NK-92 treated with Interleukin-12 subunit alpha and Interleukin-12 subunit beta, amount 100 ng/mL, for 24 hours (cell line): ENCODE measurements at places on chromosomes 11 and 22.

DNA sequence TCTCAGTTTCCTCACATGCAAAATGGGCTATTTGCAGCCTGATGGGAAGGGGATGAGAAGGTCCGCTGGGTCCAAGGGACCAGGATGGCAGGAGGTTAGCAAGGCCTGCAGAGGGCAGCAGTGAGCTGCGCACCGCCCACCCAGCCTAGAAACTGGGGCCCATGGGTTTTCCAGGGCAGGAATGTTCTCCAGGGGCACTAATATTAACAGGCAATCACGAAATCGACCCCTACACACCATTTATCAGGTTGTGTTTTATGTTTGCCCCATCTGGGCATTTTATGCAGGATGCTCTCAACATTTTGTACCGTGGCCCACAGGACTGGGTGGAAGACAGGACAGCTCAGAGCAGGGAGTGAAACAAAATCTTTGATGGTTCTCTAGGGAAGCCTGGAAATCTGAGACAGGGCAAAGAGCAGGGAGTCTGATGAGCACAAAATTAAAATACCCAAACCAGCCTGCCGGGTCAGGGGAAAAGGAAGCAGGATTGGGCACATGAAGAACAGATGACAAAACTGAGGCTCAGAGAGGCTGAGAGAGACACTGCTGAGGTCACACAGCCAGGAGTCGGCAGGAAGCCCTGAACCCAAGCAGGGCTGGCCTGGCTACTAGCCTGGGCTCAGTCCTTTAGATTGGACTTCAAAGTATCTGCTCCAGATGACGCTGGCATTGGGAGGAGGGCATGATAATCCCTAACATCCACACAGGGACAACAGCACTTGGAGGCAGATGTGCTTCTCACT lies 1.6 kb upstream of the BCR start:
- DNase-seq: peak; percentile 18

GRCh38 chr11:105398636-105399035 lies 211.2 kb upstream of the GRIA4 start:
- DNase-seq: no peak

- peak; percentile 69 for DNase-seq
Measured at GRCh38 chr11:88337987-88338668, 592 bp upstream of the CTSC start.

GRCh38 chr11:33577204-33577603 lies 123.4 kb downstream of the C11orf91 start:
- DNase-seq: no peak

- peak; percentile 4 for DNase-seq
Measured at GRCh38 chr11:117621226-117621625, 175.8 kb downstream of the DSCAML1 start.

- no peak for DNase-seq
Measured at GRCh38 chr11:110287537-110287936, 8.9 kb downstream of the RDX start.

- DNase-seq: no peak
Measured at GRCh38 chr11:86582898-86583297, 89.5 kb downstream of the ME3 start.

DNA sequence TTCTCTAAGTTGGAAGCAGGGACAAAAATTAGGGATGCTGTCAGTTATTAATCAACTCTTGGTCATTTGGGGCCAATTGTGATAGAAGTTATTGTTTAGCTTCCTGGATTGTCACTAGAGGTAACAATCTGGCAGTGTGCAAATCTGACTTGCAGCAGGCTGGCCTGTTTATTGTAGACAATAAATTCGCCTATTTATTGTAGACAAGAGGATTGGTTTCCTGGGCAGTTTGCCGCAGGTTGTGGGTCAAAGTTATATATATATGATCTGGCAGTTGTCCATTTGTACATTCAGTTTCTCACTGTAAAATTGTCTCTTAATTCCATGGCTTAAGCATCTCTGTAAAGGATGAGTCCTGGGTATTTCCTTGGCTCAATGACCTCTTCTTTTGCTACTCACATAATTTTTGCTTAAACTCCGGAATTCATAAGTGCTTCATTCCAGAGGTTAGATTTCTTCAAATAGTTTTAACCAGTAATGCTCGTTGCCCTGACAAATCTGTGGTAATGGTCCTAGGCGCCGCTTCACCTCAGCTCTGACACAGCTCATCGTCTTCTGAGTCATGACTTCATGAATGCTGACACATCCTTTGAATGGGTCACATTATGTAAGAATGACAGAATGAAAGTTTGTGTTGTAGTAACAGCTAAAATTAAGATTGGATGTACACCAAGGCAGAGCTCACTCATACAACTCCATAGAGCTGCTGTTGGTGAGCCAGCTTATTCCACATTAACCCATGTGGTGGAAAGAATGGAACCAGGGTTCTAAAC lies 7.8 kb upstream of the MMP3 start:
- no peak for DNase-seq

DNA sequence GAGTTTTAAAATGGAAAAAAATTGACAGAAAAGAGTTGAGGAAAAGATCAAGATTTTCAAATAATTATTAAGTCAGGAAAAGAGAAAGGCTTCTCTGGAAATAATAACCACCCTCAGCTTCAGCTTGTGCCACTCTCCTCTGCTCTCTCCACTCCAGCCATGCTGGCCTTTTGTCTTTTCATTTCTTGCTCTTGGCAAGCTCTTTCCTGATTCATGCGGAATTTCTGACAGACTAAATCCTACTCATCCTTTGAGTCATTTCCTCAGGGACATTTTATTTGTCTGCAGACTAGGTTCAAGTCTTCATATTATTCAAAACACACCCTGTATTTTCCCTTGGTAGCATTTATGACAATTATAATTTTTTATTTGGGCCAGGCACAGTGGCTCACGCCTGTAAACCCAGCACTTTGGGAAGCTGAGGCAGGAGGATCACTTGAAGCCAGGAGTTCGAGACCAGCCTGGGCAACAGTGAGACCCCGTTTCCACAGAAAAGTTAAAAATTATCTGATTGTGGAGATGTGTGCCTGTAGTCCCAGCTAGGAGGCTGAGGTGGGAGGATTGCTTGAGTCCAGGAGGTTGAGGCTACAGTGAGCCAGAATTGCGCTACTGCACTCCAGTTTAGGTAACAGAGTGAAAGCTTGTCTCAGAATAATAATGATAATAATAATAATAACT lies 7.8 kb upstream of the P4HA3 start:
- DNase-seq: no peak

- no peak for DNase-seq
Measured at GRCh38 chr22:37669586-37669985, 5.8 kb upstream of the LGALS1 start.

GRCh38 chr22:37659066-37659896 lies 758 bp downstream of the PDXP start:
- no peak for DNase-seq

GRCh38 chr22:47309476-47309875 lies 547.0 kb downstream of the TBC1D22A start:
- DNase-seq: no peak

GRCh38 chr11:97739932-97740800 lies 1280.6 kb upstream of the CNTN5 start:
- DNase-seq: no peak

GRCh38 chr11:125892071-125892470 lies 4.6 kb downstream of the HYLS1 start:
- no peak for DNase-seq

- DNase-seq: no peak
Measured at GRCh38 chr11:61912530-61912898, 4.9 kb downstream of the RAB3IL1 start.

DNA sequence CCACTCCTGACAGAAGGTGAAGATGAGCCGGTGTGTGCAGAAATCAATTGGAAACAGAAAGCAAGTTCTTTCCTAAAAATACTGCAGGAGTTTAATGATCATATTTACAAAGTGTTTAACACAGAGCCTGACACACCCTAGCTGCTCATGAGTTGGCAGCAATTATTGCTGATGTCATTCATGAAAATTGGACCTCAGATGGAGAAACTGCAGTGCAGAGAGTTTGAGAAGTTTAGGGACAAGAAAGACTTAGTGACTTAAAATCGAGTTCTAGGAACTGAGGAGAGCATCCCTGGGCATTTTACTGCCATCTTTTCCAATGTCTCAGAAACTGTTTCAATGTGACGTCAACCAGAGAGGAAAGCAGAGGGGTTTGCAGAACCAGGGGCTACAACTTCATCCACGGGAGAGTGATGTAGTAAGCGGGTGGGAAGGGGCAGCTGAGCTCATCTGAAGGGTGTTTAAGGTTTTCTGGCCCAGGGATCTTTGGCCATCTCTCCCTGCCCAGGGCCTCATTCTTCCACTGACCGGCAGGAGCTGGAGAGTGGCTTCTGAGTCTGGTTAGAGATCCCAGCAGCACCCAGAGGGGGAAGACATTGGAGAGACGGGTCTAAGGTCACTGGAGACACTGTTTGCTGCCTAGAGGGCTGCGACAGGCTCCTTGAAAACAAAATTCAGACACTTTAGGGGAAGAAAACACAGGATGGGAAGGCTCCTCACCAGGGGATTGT lies 21.1 kb upstream of the IGLL5 start:
- no peak for DNase-seq

GRCh38 chr22:41966607-41967240 lies 2.5 kb upstream of the SEPTIN3 start:
- peak; percentile 11 for DNase-seq

GRCh38 chr11:130617001-130617400 lies 168.6 kb downstream of the ADAMTS15 start:
- no peak for DNase-seq

DNA sequence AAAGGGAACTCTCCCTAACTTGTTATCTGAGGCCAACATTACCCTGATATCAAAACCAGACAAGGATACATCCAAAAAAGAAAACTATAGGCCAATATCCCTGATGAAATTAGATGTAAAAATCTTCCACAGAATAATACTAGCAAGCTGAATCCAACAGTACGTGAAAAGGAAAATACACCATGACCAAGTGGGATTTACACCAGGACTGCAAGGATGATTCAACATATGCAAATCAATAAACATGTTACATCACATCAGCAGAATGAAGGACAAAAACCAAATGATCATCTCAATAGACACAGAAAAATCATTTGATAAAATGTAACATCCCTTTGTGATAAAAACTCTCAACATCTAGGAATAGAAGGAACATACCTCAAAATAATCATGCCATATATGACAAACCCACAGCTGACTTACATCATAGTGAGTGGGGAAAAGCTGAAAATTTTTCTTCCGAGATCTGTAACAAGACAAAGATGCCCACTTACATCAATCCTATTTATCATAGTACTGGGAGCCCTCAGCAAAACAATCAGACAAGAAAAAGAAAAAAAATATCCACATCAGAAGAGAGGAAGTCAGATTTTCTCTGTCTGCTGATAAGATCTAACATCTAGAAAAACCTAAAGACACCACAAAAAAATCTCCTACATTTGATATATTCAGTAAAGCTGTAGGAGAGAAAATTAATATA lies 703.3 kb upstream of the ANO5 start:
- no peak for DNase-seq

DNA sequence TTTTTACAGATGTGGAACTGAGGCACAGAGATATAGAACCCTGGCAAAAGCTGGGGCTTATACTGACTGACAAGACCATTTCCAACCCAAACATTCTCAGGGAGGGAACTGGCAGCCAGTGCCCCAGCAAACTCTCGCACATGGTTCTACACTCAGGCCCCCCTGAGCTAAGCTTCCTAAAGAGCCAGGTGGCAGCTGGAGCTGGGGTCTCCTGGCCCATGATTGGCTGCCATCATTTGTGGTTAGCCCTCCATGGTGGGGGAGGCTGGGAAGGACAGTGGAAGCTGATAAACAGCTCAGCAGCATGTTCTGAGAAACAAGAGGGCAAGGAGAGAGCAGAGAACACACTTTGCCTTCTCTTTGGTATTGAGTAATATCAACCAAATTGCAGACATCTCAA lies at the start of gene RAG1:
Gene RAG1, plus strand, starts transcription at position 314 of the 400 bp plus-strand sequence. CDS start 5,298 bp downstream, outside the sequence.
- no peak for DNase-seq

DNA sequence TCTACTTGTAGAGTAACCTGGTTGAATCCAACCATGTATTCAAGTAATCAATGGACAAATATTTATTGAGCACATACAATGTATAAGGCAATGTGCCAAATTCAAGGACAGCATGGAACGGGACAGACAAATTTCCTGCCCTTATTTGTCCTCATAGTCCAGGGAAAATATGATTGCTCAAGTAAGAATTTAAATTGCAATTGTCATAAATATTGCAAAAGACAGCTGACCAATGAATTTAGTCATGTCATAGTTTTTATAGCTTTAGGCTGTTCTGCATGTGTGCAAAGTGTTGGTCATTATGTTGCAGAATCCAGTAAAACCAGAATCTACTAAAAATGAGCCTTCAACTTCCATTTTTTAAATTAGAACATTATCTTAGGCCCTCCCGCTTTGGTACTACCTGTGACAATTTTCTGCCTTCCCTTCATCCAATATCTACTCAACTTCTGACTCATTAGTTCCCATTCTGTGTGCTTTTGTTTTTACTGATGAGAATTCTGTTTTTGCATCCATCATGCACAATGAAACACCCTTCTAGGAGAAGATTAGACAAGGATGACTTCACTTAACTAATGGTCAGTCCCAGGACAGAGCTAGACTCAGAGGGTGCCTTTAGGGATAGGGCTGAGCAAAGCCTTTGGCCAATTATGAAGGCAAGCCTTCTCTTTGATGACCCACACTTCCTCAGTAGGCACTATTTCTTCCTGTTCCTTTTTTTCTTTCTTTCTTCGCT lies 45.8 kb upstream of the FIBIN start:
- no peak for DNase-seq

GRCh38 chr11:10397226-10397987 lies 57.7 kb upstream of the AMPD3 start:
- no peak for DNase-seq

GRCh38 chr11:36016263-36016662 lies 72.4 kb downstream of the LDLRAD3 start:
- no peak for DNase-seq

GRCh38 chr11:46693597-46694012 lies 6.8 kb downstream of the ARHGAP1 start:
- DNase-seq: no peak

- no peak for DNase-seq
Measured at GRCh38 chr22:45246060-45246985, 5.6 kb upstream of the KIAA0930 start.

GRCh38 chr11:128511712-128512111 lies 75.6 kb downstream of the ETS1 start:
- no peak for DNase-seq
